ENCODE measurements at places on chromosomes 7 and 10.

GRCh38 chr10:132462463-132463332 is 65.7 kb downstream of the PWWP2B start:
- no peak for DNase-seq

GRCh38 chr10:14543046-14543903 is 212.6 kb upstream of the FRMD4A start:
- DNase-seq, result peak; percentile 43

GRCh38 chr7:73906874-73907273 is 45.9 kb downstream of the TMEM270 start:
- DNase-seq, result no peak

GRCh38 chr10:11863353-11864109 is 40.4 kb downstream of the PROSER2 start:
- no peak for DNase-seq

DNA sequence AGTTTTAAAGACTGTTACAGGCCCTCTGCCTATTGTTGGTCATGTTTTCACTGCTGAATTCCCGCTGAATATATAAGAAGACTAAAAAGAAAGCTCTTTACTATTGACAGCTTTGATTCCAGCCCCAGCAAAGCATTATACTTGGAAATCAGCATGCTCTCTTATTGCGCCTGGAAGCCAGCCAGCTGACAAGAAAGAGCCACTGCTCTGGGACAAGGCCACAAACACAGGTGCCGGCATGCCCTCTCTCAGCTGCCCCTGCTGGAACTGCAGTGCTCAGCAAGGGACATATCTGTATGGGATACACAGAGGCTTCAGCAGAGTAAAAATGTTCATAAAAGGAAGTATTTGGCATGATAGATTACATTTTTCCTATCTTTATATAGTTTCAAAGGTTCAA is 523.9 kb downstream of the ADRA2A start:
- DNase-seq, result no peak

GRCh38 chr10:84706431-84706830 is 378.0 kb downstream of the CCSER2 start:
- no peak for DNase-seq

GRCh38 chr10:17921378-17921777 is 30.3 kb upstream of the SLC39A12 start:
- no peak for DNase-seq

- DNase-seq, result no peak
Measured at GRCh38 chr10:917416-917720, 14.1 kb downstream of the LARP4B start.

All from brain microvascular endothelial cell (primary cell).